ENCODE measurements at places on chromosomes 11 and 22. TPM values are rescaled to one million over a fixed set of nuclear protein-coding genes. Genes with fewer than 3 reads are reported as not detected.

The TBX10 gene
- total RNA-seq, result not detected

The NRXN2 gene
- 6.3 TPM for total RNA-seq

The TSPAN32 gene
- 2.0 TPM for total RNA-seq

The OR51B2 gene
- total RNA-seq, result not detected

The IGSF9B gene
- 4.0 TPM for total RNA-seq

The OR56A1 gene
- total RNA-seq, result not detected

The UBQLN3 gene
- 1.3 TPM for total RNA-seq

The SLC17A6 gene
- not detected for total RNA-seq

- no peak for DNase-seq
Observed at GRCh38 chr11:7436657-7437056, 48.6 kb upstream of the OLFML1 start.

GRCh38 chr11:9498457-9499078 is 37.8 kb downstream of the ZNF143 start:
- DNase-seq, result no peak

DNA sequence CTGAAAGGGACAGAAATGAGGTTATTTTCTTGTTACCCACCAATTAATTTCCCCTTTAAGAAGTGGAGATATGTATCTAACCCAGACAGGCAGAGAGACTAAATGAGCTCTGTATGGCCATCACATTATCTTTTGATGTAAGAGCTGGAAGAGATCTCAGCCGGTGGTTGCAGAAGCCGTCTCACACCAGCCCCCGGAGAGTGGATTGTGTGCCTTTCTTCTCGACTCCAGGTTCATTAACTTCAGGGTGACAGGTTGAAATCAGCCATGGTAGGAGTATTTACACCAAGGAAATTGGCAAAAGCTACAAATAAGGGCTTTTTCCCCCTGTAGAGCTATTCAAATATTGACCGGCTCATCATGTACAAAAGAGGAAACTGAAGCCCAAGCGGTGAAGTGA is 580.3 kb upstream of the CADM1 start:
- no peak for DNase-seq

DNA sequence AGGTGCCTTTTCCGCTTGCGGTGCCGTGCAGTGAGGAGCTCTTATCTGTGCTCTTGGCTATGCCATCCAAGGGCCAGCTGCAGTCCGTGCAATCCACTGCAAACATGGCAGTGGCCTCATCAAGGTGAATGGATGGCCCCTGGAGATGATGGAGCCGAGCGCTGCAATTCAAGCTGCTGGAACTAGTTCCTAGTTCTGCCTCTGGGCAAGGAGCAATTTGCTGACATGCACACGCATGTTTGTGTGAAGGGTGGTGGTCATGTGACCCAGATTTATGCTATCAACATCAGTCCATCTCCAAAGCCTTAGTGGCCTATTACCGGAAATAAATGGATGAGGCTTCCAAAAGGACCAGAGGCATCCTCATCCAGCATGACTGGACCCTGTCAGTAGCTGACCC is 3.1 kb upstream of the EHD1 start:
- DNase-seq, result no peak

DNA sequence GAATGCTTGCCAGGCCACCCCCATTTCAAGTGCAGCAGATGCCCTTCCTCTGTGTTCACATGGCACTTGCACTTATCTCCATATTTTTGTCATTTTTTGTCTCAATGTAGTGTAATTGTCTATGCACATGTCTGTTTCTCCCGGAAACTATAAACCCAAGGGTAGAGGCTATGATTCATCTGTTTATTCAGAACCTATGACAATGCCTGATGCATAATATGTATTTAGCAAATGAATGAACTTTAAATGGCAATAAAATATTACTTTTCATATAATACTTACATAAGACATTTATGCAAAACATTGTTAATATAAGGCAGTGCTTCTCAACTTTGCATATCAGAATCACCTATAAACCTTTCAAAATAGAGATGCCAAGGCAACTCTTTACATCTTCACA is 6.7 kb downstream of the PAK1 start:
- no peak for DNase-seq

DNA sequence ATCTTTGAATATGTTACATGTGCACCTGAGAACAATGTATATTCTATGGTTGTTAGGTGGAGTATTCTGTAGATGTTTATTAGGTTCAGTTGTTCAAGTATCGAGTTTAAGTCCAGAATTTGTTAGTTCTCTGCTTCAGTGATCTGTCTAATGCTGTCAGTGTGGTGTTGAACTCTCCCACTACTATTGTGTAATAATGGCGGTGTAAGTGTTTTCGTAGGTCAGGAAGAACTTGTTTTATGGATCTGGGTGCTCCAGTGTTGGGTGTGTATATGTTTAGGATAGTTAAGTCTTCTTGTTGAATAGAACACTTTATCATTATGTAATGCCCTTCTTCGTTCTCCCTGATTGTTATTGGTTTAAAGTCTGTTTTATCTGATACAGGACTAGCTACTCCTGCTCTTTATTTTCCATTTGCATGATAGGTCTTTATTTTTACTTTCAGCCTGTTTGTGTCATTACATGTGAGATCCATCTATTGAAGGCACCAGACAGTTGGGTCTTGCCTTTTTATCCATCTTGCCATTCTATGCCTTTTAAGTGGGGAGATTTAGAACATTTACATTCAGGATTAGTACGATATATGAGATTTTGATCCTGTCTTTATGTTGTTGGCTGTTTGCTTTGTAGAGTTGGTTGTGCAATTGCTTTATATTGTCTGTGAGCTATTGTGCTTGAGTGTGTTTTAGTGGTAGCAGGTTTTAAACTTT is 121.6 kb downstream of the DDX10 start:
- no peak for DNase-seq

- no peak for DNase-seq
Observed at GRCh38 chr11:2669634-2670469, 29.9 kb downstream of the KCNQ1OT1 start.

DNA sequence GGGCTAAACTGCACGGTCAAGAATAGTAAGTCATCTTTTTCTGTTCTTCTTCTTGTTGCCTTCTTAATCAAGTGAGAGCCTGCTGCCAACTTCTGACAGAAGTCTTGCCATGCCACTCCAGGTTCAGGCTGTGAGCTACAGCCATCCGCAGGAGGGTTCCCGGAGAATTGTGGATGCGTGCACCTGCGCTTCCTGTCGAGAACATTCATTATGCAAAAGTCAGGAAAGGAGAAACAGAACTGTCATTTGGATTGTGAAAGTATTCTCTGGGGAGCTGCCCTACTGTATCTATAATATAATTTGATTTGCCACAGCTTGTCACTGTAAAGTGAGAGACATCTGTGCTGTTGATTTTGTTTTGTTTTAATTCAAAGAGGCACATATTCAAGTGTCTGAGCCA is 12.3 kb downstream of the IL17RA start:
- DNase-seq, result no peak

DNA sequence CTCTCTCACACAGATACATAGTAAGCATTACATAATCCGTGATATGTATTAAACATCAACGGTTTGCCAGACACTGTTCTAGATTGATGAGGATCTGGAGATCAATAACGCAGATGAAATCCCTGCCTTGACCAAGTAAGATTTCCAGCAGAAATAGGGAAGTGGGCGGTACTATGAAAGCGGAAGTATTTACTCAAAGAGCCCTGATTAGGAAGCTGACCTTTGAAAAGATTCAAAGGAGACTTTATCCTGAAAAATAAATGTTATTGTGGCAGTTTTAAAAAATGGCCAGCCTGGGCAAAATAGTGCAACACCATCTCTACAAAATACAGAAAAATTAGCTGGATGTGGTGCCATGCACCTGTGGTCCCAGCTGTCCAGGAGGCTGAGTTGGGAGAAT is 26.8 kb downstream of the GAB2 start:
- no peak for DNase-seq

DNA sequence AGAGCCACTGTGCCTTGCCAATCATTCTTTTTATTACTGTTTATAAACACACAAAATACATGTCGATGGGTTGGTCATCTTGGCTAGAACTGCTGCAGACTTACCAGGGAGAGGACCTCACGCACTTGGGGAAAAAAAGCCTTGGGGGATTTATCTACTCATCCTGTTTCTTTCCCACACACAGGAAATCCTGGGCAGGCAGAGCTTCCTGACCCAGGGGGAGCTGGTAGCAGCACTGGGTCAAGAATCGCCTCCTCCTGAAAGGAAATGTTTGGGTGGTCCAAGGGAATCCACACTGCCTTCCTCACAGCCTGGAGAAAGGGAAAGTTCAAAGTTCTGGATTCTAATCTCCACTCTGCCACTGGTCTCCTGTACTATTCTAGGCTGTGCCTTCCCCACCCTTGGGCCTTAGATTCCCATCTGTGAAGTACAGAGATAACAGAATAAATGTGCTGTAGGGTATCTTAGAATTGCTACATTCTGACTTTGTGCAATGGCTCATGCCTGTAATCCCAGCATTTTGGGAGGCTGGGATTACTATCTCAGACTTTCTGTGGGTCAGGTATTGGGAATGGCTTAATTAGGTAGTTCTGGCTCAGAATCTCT is 31.2 kb upstream of the SMTN start:
- DNase-seq, result no peak

GRCh38 chr22:30232716-30233218 is 13.8 kb downstream of the LIF start:
- DNase-seq, result no peak

GRCh38 chr22:46049726-46050450 is 72.9 kb upstream of the WNT7B start:
- DNase-seq, result peak; percentile 22

DNA sequence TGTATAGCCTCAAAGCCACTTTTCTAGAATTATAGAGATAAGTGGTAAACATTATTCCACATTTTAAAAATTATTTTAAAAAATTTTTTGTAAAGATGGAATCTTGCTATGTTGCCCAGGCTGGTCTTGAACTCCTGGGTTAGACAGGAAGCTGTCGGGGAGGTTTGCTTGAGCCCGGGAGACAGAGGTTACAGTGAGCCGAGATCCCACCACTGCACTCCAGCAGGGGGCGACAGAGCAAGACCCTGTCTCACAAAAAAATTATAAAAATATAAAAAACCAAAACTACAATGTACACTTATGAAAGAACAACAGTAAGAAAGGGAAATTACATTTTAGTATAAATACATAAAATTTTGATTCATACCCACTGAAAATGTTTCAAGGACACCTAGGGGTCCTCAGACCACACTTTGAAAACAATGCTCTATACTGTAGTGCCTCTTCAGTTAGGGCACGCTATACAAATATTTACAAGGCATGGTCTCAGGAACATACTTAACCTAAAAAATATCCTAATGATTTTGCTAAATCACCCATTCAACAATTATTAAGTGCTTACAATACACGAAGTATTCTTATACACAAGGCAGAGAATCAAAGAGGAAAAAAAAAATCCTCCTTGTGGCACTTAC is 111.2 kb downstream of the MRTFA start:
- peak; percentile 56 for DNase-seq

DNA sequence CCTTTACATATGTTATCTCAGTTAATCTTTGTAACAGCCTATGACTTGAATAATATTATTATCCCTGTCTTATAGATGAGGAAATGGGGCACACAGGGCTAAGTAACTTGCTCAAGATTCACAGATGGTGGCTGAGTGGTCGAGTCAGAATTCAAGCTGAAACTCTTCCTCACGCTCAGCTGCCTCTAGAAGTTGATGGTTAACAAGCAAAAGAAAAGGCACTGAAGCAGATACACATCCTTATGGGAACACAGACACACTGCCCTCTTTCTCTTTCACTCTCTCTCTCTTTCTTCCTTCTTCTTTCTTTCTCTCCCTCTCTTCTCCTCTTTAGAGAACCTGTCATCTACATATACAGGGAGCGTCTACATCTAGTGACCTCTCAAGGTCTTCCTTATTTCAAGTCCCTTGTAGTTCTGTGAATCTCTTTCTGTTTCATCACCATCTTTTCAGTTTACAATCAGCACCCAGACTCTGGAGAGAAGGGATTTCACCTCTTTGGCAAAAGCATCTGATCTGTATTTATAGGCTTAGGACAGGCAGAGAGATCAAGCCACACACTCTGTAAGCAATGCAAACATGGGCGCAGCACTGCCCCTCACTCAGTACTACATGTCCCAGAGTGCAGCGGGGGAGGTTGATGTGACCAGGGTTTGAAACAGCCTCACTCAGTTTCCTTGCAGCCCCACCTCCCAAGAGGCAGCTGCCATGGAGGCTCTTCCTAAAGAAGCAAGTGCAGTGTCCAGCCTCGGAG is 75.7 kb downstream of the GRAMD1B start:
- DNase-seq, result no peak

DNA sequence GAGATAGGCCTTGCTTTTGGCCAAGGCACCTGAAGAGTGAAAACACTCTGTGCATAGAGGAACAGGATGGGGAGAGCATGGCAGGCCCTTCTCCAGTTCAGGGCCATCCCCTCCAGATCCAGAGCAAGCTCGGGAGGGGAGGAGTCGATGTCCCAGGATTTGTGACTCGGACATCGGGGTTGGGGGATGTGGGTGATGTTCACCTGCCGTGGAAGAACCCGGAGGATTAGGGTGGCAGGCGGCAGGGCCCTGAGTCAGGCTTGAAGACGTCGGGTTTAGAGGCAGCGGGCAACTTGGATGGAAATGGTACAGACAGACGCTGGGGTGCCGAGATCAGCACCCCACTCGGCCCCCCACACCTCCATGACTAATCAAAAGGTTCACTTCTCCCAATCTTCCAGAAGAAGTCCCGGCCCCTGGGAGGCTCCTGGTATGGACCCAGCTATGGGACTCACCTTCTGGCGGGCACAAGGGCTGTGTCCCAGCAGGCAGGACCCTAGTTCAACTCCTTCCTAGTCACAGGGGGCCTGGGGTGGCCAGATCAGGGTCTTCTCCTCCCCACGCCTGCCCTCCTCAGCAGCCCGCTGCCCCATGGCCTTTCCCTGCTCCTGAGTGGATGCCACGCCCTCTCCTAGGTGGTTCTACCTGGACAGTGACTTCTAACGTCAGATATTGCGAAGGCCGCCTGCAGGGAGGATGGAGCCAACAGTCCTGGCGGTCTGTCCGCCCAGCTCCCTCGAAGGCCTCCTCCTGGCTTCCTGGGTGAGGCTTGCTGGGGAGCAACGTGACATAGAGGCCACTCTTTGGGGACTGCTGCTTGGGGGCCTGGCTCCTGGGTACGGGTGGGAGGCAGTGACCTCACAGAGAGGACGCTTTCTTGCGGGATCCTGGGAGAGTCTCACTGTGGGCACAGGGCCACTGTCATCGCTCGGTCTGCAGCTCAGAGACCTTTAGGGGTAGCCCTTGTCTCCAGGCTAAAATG is 792.5 kb downstream of the BRD1 start:
- DNase-seq, result no peak

- no peak for DNase-seq
Observed at GRCh38 chr11:124278261-124278660, 22.1 kb downstream of the OR8G5 start.

Data from omental fat pad (tissue), 4 donors.